ENCODE measurements at places on chromosomes 13 and 19.

GRCh38 chr13:50361282-50361681, 346.0 kb downstream of the KCNRG start:
- DNase-seq = no peak

DNA sequence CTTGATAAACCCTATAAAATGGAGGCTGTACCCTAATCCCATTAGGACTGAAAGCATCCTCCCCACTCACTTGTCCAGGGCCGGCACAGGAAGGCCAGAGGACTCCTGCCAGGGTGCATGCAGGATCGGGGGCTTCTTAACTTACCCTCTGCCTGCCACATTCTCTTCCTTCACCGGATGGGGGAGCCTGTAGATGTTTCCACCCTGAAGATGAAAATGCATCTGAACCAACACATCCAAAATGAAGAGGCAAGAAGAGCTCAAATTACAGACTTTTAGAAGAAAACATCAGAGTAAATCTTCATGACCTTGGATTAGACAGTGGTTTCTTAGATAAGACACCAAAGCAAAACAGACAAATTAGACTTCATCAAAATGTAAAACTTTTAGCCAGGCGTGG, 25.9 kb upstream of the NAPA start:
- no peak for DNase-seq

GRCh38 chr13:83929157-83929556, 46.9 kb upstream of the SLITRK1 start:
- no peak for DNase-seq

DNA sequence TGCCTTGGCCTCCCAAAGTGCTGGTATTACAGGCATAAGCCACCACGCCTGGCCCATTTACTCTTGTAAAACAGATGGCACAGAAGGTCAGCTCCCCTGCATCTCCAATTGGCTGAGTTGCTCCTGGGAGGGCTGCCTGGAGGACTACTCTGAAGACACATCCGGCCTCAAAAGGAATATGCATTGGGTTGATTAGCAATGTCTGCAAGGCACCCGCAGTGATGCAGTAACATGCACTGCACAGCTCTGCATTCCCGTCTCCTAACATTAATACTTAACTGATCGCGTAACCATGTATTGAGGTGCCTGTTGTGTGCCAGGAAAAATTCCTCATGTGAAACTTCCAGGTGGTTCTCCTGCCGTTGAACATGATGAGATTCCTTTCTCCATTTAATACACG, 5.0 kb downstream of the ELAVL3 start:
- DNase-seq = no peak

- DNase-seq = no peak
Measured at GRCh38 chr19:32691291-32691951, at the start of gene NUDT19. Gene NUDT19 (plus strand): TSS chr19:32691821. CDS start chr19:32691961, 140 bp downstream.

Measured in vagina (tissue), 2 donors.